ENCODE measurements at places on chromosomes 2 and 18. TPM values are rescaled to one million over a fixed set of nuclear protein-coding genes. Genes with fewer than 3 reads are reported as not detected.

DNA sequence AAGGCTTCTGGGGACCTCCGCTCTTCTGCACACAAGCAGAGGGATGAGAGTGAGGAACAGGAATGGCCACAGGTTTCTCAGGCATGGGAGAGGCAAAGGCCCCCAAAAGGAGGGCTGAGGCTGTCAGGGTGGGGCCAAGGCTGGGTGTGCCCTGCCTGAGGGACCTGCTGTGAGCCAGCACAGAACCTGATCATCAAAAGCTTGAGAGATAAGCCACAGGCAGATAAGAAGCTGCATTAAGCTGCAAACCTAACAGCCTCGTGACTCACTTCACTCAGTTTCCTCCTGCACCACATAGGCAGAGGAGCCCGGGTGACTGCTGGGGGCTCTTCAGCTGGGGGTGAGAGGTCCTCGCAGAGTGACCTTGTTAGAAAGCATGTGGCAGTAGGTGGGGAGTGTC, 64.5 kb upstream of the LAPTM4A start:
- peaks cover 17% of the 10 kb centered on the region for H3K4me1 ChIP-seq
- peak overlapping the region; percentile 58 for H3K27ac ChIP-seq
- no peak overlapping the region for H3K4me3 ChIP-seq
- H3K27me3 ChIP-seq: no peaks in the 10 kb centered on the region
- DNase-seq: peak; percentile 71
- H3K36me3 ChIP-seq: no peaks in the 10 kb centered on the region

GRCh38 chr18:58800582-58800981, 64.1 kb upstream of the ZNF532 start:
- DNase-seq: no peak
- H3K4me1 ChIP-seq: no peaks in the 10 kb centered on the region
- H3K36me3 ChIP-seq: no peaks in the 10 kb centered on the region
- no peaks in the 10 kb centered on the region for H3K27me3 ChIP-seq
- no peak overlapping the region for H3K27ac ChIP-seq

- H3K27ac ChIP-seq: no peak overlapping the region
- no peaks in the 10 kb centered on the region for H3K27me3 ChIP-seq
- no peaks in the 10 kb centered on the region for H3K36me3 ChIP-seq
- no peak overlapping the region for H3K4me3 ChIP-seq
- peaks cover 4% of the 10 kb centered on the region for H3K4me1 ChIP-seq
Measured at GRCh38 chr2:241006412-241006811, 8.0 kb downstream of the SNED1 start.

The CCT4 gene
- polyA plus RNA-seq: 107 TPM

The B3GNT7 gene
- 14.5 TPM for polyA plus RNA-seq

DNA sequence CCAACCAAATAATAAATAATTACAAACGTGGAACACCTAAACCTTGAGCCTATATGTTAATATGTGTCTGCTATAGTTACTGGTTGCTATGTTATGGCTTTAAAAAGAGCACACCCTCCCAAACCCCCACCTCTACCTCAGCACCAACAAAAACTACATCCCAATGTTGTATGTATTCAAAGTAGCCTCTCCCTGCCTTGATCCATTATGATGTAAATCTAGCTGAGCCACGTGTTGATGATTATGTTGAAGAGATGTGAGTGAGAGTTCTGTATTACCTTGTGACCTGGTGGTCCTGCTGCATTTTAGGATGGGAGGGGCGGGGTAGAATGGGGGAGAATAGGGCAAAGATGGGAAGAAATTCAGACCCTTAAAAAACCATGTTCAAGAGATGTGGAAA, 4.8 kb downstream of the MFSD6 start:
- no peak overlapping the region for H3K4me3 ChIP-seq
- H3K4me1 ChIP-seq: peaks cover 11% of the 10 kb centered on the region
- no peaks in the 10 kb centered on the region for H3K36me3 ChIP-seq
- no peak for DNase-seq
- H3K27me3 ChIP-seq: no peaks in the 10 kb centered on the region

GRCh38 chr2:174964404-174964803, 40.8 kb downstream of the CHN1 start:
- no peak for DNase-seq
- H3K27ac ChIP-seq: no peak overlapping the region
- H3K27me3 ChIP-seq: no peaks in the 10 kb centered on the region
- no peaks in the 10 kb centered on the region for H3K4me1 ChIP-seq
- H3K36me3 ChIP-seq: no peaks in the 10 kb centered on the region
- H3K4me3 ChIP-seq: no peak overlapping the region

The ACTG2 gene
- 2.0 TPM for polyA plus RNA-seq

- H3K4me3 ChIP-seq: no peak overlapping the region
- no peaks in the 10 kb centered on the region for H3K4me1 ChIP-seq
- H3K27me3 ChIP-seq: no peaks in the 10 kb centered on the region
Measured at GRCh38 chr2:119846021-119846420, 86.3 kb downstream of the PTPN4 start.

DNA sequence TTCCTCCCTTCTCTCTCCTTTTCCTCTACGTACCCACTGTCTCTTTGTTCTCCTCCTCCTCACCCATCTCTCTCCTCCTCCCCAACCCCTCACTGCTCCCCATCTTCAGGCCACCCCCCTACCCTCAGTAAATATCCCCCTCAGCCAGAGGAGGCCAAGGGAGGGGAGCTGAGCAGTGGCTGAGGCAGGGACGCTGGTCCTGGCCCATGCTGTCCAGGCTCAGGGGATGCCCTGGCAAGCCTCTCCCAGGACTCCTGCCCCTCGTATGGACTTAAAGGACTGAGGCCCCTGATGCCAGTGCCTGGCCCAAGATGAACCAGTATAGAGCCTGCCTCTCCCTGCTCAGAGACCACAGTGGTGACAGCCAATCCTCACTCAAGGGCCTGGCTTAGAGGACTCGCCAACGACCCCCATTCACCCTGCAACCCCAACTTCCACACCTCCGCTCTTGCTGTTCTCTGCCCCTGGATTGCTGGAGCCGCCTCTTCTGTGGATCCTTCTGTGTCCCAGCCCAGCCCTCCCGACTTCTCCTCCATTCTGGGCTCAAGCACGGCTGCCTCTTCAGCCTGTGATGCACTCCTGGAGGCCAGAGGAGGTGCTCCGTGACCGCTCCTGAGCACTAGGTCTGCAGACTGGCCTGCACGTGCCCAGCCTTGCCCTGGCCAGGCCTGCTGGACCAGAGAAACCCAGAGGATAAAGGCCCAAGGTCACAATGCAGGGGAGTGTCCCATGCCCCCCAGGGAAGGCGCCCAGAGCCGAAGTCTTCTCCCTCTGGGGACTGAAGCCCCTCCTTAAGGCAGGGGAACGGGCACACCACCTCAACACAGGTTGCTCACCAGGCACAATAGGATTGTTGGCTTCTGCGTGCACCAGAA, 9.5 kb upstream of the DUSP2 start:
- H3K36me3 ChIP-seq: no peaks in the 10 kb centered on the region
- no peak for DNase-seq
- no peaks in the 10 kb centered on the region for H3K27me3 ChIP-seq
- H3K4me1 ChIP-seq: no peaks in the 10 kb centered on the region

DNA sequence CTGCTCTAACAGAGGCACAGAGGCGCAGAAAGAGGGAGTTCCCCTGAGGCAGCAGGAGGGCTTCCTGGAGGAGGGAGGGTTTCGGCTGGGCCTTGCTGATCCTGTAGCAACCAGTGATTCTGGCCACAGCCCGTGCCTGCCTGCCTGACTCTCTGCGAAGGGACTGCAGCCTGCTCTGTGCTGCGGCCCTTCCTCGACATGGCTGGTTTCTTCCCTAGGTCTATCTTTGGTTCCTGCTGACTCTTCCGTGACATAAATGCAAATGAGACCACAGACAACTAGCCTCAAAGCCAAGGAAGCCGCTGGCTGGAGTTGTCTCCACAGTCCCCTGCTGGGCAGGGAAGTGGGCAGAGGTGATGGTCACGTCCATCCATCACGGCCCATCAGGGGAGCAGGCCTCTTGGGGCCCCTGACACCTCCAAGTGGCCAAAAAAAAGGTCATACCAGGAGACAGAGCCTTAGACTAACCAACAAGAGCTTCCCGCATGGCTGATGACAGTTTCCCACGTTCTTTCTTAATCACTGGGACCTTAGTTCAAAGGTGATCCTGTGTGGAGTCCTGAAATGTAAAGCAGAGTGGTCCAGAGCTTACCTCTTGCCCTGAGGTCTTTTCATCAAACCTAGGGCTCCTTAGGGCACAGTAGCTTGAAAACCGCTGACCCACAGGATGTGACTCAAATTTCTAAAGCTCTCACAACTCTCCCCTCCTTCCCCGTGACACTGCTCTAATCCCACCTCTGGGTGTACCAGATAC, 55.3 kb downstream of the HS1BP3 start:
- no peak overlapping the region for H3K27ac ChIP-seq
- H3K4me1 ChIP-seq: peaks cover 54% of the 10 kb centered on the region
- no peaks in the 10 kb centered on the region for H3K36me3 ChIP-seq
- no peaks in the 10 kb centered on the region for H3K27me3 ChIP-seq
- no peak overlapping the region for H3K4me3 ChIP-seq

- no peaks in the 10 kb centered on the region for H3K4me1 ChIP-seq
- no peak overlapping the region for H3K27ac ChIP-seq
- no peak for DNase-seq
- no peaks in the 10 kb centered on the region for H3K27me3 ChIP-seq
- H3K36me3 ChIP-seq: no peaks in the 10 kb centered on the region
Measured at GRCh38 chr2:239015218-239015900, 167.5 kb downstream of the TWIST2 start.

The KLHL14 gene
- not detected for polyA plus RNA-seq

DNA sequence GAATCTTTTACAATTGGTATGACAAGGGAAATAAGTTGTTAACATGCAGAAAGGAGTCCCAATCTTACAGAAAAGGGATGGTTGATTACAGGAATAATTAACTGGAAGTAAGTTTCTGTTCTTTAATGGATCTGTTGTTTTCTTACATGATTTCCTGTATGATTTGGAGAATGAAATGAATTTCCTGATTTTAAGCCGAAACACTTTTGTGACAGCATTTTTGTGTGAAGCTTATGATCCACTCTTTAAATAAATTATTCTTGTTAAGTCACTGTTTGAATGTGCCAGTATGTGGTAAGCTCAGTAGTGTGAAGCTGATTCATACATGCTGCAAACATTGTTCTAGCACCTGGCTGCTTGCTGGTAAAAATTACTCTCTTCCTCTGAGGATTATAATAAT, 516.2 kb downstream of the DCDC2C start:
- DNase-seq: no peak
- H3K4me3 ChIP-seq: no peak overlapping the region
- H3K27me3 ChIP-seq: no peaks in the 10 kb centered on the region

DNA sequence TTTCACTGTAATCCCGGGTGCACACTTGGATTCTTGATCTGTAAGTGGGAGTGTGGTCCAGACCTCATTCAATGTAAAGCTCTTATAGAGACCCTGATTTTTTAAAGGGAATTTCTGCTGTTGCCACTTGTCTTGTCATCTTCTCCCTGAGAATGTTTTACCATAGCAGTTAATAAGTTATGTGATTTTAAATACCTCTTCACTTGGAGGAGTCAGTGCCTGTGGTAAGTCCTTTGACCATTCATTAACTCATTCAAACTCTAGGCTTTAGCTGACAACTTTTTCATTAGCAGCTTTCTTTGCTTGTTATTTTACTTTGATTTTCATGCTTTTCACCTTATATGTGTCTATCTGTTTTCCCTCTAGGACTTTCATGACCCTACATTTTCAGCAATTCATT, 51.3 kb downstream of the FMNL2 start:
- no peaks in the 10 kb centered on the region for H3K4me1 ChIP-seq
- H3K4me3 ChIP-seq: no peak overlapping the region
- no peak for DNase-seq
- H3K27me3 ChIP-seq: no peaks in the 10 kb centered on the region
- H3K27ac ChIP-seq: no peak overlapping the region

The RAPGEF4 gene
- 0.54 TPM for polyA plus RNA-seq

The IGFBP5 gene
- polyA plus RNA-seq: 32.6 TPM

DNA sequence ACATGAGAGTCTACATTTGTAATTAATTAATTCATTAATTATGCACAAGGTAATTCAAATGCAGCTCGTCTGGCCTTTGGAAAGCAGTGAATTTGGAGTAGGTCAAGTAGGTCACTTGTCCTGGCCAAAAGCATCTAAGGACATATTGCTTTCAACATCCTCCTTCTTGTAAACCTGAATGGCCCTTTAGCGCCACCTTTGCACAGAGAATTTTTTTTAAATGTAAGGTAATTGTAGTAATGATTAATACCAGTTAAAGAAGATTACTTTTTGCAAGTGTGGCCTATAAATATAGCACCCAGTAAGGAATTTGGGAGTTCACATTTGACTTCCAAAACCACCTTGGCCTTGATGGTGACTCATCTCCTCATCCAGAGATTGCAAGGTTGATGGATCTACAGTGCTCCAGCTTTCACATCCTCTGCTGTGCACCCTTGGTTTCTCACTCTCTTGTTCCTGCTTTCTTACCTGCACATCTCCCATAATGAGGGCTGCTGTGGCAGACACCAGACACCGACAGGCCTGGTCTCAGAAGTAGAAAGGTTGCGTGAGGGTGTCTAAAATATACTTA, 481.7 kb downstream of the TGIF1 start:
- H3K36me3 ChIP-seq: no peaks in the 10 kb centered on the region
- no peak overlapping the region for H3K4me3 ChIP-seq
- no peak for DNase-seq
- no peak overlapping the region for H3K27ac ChIP-seq
- H3K27me3 ChIP-seq: no peaks in the 10 kb centered on the region
- no peaks in the 10 kb centered on the region for H3K4me1 ChIP-seq

- no peak overlapping the region for H3K4me3 ChIP-seq
- H3K27me3 ChIP-seq: no peaks in the 10 kb centered on the region
- no peak for DNase-seq
- no peak overlapping the region for H3K27ac ChIP-seq
Measured at GRCh38 chr2:140624200-140624599, 1506.6 kb downstream of the LRP1B start.

DNA sequence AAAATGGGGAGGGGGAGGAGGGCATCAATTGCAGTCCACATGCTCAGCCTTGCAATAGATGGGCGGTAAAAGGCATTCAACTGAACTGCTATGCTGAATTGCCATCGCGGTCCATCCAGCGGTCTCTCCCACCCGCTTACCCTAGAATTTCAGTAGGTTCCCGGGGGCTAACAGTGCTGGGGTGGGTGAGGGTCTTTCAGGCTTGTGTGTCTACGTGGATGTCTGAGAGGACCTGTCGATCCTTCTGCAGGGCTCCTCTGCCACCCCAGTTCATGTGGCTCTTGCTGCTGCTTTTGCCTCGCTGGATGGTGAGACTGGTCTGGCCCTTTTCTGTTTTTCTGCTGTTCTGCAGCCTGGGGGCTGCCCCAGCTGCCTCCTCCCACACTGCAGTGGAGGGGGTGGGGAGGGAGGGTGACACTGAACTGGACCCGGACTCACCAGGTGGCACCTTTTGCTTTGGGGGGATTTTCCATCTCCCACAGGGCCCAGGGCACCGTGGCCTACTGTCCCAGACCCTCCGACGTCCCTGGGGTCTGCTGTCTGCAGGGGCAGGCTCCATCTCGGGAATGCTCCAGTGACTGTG, 14.1 kb downstream of the ACKR3 start:
- H3K36me3 ChIP-seq: no peaks in the 10 kb centered on the region
- DNase-seq: no peak
- H3K4me1 ChIP-seq: no peaks in the 10 kb centered on the region
- no peaks in the 10 kb centered on the region for H3K27me3 ChIP-seq
- H3K4me3 ChIP-seq: no peak overlapping the region

DNA sequence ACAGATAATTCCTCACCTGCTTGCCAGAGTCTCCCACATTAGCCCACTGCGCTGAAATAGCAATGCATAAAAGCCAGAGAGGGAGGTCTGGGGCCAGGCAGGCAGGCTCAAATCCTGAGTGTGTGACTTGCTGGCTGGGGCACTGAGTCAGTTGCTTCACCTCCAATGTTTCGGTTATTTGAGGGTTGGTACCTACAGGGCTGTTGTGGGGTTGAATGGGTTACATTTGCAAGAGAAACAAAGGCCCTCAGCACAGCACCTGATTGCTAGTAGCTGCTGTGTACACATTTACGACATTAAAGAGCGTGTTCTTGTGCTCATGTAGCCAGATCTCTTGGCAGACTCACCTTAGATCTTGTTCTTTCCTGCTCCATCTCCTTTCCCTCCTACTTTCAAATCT, 34.1 kb upstream of the FAM110C start:
- H3K36me3 ChIP-seq: no peaks in the 10 kb centered on the region
- no peaks in the 10 kb centered on the region for H3K4me1 ChIP-seq
- DNase-seq: no peak
- H3K27ac ChIP-seq: no peak overlapping the region

Data from small intestine (tissue), 16 donors.